ENCODE measurements at places on chromosomes 5 and 9. TPM values are rescaled to one million over a fixed set of nuclear protein-coding genes. Genes with fewer than 3 reads are reported as not detected.

OTP gene
- under 0.01 TPM for total RNA-seq

COL15A1 gene
- 20.2 TPM for total RNA-seq

NPR3 gene
- total RNA-seq, result not detected

SPINK13 gene
- total RNA-seq, result not detected

EGFL7 gene
- total RNA-seq, result 1.6 TPM

OR13F1 gene
- not detected for total RNA-seq

NACC2 gene
- total RNA-seq, result 4.5 TPM

SIT1 gene
- not detected for total RNA-seq

GGTA1 gene
- not detected for total RNA-seq

PPP6C gene
- 38.3 TPM for total RNA-seq

DNA sequence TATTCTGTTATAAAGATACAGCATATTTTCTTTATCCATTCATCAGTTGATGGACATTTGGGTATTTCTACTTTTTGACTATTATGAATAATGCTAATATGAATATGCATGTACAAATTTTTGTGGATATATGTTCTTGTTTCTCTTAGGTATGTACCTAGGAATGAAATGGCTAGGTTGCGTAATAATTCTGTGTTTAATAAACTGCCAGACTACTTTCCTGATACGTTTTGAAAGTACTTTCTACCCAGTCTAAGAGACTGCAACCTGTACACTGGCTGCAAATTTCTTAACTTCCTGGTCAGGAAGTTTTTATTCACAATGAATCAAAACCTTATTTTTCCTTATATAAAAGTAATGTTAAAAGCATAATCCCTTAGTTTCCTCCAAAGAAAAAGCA is 93.9 kb upstream of the STARD4 start:
- DNase-seq, result no peak

GRCh38 chr5:90957906-90958305 is 399.3 kb downstream of the ADGRV1 start:
- no peak for DNase-seq

- DNase-seq, result peak; percentile 85
Measured at GRCh38 chr5:124729720-124730359, 16.6 kb downstream of the ZNF608 start.

- no peak for DNase-seq
Measured at GRCh38 chr9:119634006-119634405, 264.8 kb upstream of the BRINP1 start.

DNA sequence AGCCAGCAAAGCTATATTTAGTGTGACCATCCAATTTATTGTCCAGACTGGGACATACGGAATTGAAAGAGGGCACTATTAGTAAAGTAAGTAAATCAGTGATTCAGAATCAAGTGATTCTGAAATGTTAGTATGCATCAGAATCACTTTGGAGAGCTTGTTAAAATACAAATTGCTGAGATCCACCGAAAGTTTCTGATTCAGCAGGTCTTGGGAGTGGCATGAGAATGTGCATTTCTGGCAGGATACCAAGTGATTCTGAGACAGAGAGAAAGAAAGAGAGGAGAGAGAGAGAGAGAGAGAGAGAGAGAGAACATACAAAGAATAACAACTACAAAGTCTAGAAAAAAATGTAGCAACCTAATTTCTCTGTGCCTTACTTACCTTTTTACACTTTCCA is 65.4 kb upstream of the ASTN2 start:
- DNase-seq, result no peak

GRCh38 chr5:45643056-45643455 is 53.1 kb downstream of the HCN1 start:
- DNase-seq, result no peak

- DNase-seq, result peak; percentile 77
Measured at GRCh38 chr5:37715361-37715760, 124.5 kb downstream of the GDNF start.

GRCh38 chr5:136013559-136013958 is 15.2 kb upstream of the TGFBI start:
- no peak for DNase-seq

GRCh38 chr9:88268886-88269285 is 119.4 kb upstream of the SPIN1 start:
- DNase-seq, result no peak

- DNase-seq, result no peak
Measured at GRCh38 chr5:72709341-72709740, 107.1 kb upstream of the TNPO1 start.

- DNase-seq, result no peak
Measured at GRCh38 chr9:127457191-127457878, 6.0 kb downstream of the LRSAM1 start.

GRCh38 chr5:116305899-116306298 is 221.1 kb downstream of the COMMD10 start:
- no peak for DNase-seq

DNA sequence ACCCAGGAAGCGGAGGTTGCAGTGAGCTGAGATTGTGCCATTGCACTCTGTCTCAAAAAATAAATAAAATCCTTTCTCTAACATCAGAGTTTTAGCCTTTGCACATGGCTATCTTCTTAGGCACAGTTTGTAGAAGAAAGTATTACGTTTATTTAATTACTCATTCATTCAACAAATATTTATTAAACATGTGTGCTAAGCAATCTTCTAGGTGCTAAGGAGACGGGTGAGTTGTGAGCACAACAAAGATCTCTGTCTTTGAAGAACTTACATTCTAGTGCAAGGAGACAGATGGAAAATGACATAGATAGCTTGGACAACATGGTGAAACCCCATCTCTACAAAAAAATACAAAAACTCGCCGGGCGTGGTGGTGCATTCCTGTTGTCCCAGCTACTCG is 122.3 kb upstream of the MYO10 start:
- DNase-seq, result no peak

DNA sequence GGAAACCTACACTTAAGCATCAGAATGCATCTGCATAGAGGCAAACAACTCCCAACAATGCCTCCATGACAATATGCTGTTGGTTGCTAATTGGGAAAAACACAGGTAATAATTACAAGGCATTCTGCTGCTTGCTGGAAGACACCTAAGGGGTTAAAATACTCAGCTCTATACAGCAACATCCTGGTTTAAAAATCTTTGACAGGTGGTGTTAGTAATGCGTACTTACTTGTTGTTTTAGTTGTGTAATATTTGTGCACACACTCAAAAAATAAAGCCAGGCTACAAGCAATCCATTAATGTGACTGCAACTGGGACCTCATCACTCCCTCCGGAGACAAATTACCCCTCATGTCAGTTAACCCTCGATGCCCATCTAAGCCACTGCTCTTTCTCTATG is 126.3 kb upstream of the ELL2 start:
- no peak for DNase-seq

GRCh38 chr9:33785914-33786313 is 9.4 kb upstream of the PRSS3 start:
- DNase-seq, result peak; percentile 56

- peak; percentile 99 for DNase-seq
Measured at GRCh38 chr9:121278477-121279261, 10.7 kb downstream of the GSN start.

- DNase-seq, result no peak
Measured at GRCh38 chr5:170913573-170913972, 51.8 kb downstream of the RANBP17 start.

Measured in RPMI7951 (cell line).